A549 treated with AZD2906 at 1 μM for 4 hours (cell line): ENCODE measurements at places on chromosomes 16 and 17. TPM values are rescaled to one million over a fixed set of nuclear protein-coding genes. Genes with fewer than 3 reads are reported as not detected.

CYGB gene
- 0.88 to 1.7 TPM (median 1.2 TPM) in 5 replicates for total RNA-seq

G6PC3 gene
- total RNA-seq, result 116 to 174 TPM (median 167 TPM) in 5 replicates

TMED6 gene
- total RNA-seq, result 0.07 TPM in 1 of 5 replicates, not detected in the others

EME1 gene
- 13.8 to 16.2 TPM (median 14.3 TPM) in 5 replicates for total RNA-seq

RBBP6 gene
- 20.0 to 25.7 TPM (median 21.9 TPM) in 5 replicates for total RNA-seq

UTP4 gene
- total RNA-seq, result 77.7 to 86.3 TPM (median 81.4 TPM) in 5 replicates

TEKT5 gene
- 0.18 TPM in 1 of 5 replicates, not detected in the others for total RNA-seq

TXNDC17 gene
- total RNA-seq, result 393 to 446 TPM (median 420 TPM) in 5 replicates

GLIS2 gene
- 18.7 to 26.8 TPM (median 25.8 TPM) in 5 replicates for total RNA-seq

CALB2 gene
- total RNA-seq, result 4.6 to 6.3 TPM (median 5.1 TPM) in 5 replicates

SLC5A11 gene
- 0.25 to 0.40 TPM (median 0.31 TPM) in 5 replicates for total RNA-seq

ASIC2 gene
- total RNA-seq, result 1.2 to 1.8 TPM (median 1.5 TPM) in 5 replicates

TBC1D3C gene
- not detected in 5 replicates for total RNA-seq

KRT12 gene
- total RNA-seq, result not detected in 5 replicates

DNAAF8 gene
- total RNA-seq, result 0.87 to 1.6 TPM (median 1.3 TPM) in 5 replicates

OR1A1 gene
- not detected in 5 replicates for total RNA-seq

CLEC3A gene
- total RNA-seq, result not detected in 5 replicates

PYDC1 gene
- not detected in 5 replicates for total RNA-seq

GPR139 gene
- not detected in 5 replicates for total RNA-seq

TERB1 gene
- total RNA-seq, result 0.05 TPM in 1 of 5 replicates, not detected in the others

KRT31 gene
- not detected in 5 replicates for total RNA-seq

KRTAP3-1 gene
- total RNA-seq, result not detected in 5 replicates

EARS2 gene
- 21.6 to 31.5 TPM (median 29.4 TPM) in 5 replicates for total RNA-seq

PLXDC1 gene
- total RNA-seq, result 0.13 to 0.32 TPM (median 0.26 TPM) in 5 replicates

TMEM97 gene
- total RNA-seq, result 39.5 to 45.7 TPM (median 40.2 TPM) in 5 replicates

MPO gene
- total RNA-seq, result not detected in 5 replicates

MON1B gene
- 29.3 to 39.9 TPM (median 35.5 TPM) in 5 replicates for total RNA-seq

PCGF2 gene
- 32.8 to 60.3 TPM (median 58.9 TPM) in 5 replicates for total RNA-seq

ZNF768 gene
- total RNA-seq, result 38.2 to 49.1 TPM (median 46.7 TPM) in 5 replicates

WFIKKN2 gene
- total RNA-seq, result 0.02 to 0.05 TPM (median 0.02 TPM) in 3 of 5 replicates, not detected in the others

VASN gene
- total RNA-seq, result 3.3 to 5.1 TPM (median 5.0 TPM) in 5 replicates

TMEM106A gene
- 1.0 to 1.3 TPM (median 1.1 TPM) in 5 replicates for total RNA-seq

TP53TG3B gene
- 0.14 to 0.29 TPM in 2 of 5 replicates, not detected in the others for total RNA-seq

TMEM94 gene
- total RNA-seq, result 41.6 to 50.3 TPM (median 45.7 TPM) in 5 replicates

KCNG4 gene
- not detected in 5 replicates for total RNA-seq

MVD gene
- total RNA-seq, result 16.3 to 22.5 TPM (median 20.7 TPM) in 5 replicates
